ENCODE measurements at places on chromosomes 7 and 10. TPM values are rescaled to one million over a fixed set of nuclear protein-coding genes. Genes with fewer than 3 reads are reported as not detected.
A peak's percentile ranks its signal among the peaks of the same experiment; 100 is the strongest.

DNA sequence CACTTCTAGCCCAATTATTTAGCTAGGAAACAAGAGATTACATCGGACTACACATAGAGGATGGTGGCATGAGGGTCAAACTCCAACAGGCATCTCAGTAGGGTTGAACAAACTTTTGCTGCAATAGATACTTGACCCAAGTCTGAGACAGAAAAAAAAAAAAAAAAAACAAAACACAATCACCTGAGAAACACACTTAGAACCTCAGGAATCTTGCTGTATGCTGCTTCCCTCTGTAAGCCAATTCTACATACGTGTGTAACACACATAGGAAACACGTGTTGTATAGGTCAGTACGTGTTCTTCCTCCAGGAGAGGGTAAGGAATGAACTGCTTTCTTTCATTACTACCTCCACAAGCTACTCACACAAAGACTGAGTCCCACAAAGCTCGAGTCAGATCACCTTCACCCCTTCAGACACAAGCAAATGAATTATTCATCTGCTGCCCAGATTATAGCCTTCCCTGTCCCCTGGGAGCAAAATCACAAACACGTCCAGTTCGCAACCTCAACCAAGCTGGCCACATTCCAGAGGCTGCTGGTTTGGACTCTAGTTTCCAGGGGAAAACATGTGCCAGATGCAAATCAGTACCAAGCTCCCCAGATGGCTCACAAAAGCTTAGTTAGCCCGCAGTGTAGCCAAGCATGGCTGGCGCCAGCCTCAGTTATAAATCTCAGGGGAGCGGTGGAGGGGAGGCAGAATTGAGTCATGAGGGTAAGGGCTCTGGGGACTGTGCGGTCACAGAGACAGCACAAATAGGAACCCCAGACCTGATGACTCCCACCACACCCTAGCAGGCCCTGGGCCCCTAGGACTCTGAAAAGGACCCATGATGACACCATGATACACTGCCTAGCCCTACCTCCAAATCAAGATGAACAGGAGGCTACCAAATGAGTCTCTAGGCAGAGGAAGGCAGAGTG lies 15.1 kb downstream of the PSAP start:
- peak; percentile 89 for DNase-seq

GRCh38 chr10:84075226-84076046 lies 63.9 kb upstream of the GHITM start:
- peak; percentile 25 for DNase-seq

- no peak for DNase-seq
Measured at GRCh38 chr10:28135258-28135657, 136.4 kb upstream of the ODAD2 start.

DNA sequence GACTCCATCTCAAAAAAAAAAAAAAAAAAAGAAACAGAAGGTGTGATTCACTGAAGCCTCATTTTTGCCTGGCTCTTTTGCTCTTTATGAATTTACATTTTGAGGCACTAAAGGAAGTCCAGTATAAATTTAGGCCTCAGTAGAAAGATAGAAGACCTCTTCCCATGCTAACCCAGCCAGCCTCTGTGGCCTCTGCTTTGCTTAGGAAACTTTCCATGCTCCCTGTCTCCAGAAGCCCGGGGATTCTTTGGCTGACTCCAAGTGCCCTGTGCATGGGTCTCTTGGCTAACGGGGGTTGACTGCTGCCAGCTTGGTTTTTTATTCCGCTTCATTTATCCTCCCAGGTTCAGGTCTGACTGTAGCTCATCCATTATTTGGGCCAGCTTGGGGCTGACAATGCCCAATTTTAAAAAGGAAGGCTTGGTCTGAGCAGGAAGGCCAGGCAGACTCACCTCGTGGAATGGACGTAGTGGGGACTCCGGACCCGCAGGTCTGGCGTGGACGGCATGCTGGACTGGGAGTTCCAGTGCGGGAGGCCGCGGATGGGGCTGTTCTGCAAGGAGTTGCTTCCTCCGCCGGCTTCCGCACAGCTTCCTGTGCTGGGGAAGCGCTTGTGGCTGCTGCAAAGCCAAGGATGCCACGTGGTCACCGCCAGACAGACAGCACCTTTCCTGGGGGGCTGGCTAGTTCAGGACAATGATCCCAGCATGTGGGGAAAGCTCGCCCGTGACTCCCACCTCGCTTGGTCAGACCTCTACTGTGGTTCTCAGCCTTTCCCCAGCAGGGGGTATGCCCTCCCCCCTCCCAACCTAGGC lies 72.3 kb downstream of the PRPF18 start:
- peak; percentile 70 for DNase-seq

- DNase-seq = no peak
Measured at GRCh38 chr10:97207756-97208346, 22.1 kb upstream of the SLIT1 start.

- DNase-seq = no peak
Measured at GRCh38 chr7:1062296-1063294, 18.2 kb downstream of the GPR146 start.

DNA sequence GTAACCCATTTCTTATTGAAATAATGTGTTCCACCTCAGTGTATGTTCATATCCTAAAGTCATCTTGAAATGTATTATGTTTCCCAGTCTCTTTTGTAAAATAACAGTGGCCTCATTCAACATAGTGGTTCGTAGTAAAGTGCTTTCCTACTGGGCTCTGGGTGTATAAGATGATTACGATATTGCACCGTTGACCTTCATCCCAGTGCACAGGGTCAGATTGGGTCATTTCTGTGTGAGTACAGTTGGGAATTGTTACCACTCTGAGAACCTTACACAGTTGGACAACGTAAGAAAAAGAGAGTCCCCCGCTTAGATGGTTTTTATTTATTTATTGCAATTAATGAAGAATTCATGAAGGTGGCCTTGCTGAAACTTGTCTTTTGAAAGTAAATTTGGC lies 135.6 kb downstream of the CHN2 start:
- no peak for DNase-seq

DNA sequence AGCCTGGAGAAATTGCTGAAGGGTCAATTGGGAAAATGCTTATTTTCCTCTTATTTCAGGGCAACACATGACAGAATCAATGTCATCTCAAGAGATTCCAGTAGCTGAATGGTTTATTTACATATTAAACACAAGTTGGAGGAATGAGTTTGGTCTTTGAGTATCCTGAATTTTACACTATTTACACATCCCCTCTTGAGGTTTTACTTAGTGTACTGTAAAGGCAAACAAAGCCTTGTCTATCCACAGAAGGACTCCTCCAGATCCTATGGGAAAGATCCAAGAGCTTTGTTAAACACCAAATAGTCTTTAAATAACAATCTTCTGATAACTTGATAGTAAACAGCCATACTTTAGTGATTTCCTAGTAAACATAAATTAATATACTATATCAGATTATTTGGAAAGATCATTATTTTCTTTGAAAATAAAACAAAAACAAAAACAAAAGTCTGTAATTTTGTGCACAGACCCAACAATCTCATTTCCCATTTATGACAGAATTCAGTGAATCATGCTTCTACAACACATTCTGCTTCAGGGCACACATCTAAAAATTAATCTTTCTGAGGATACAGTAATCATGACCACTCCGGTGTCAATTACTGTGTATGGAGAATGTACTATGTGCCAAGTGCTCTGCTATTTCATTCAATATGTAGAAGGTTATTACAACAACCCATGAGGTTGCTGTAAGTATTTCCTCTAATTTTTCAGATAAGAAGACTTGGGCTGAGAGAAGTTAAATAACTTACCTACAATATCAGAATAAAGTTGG lies 575.0 kb upstream of the LRRTM3 start:
- no peak for DNase-seq

DNA sequence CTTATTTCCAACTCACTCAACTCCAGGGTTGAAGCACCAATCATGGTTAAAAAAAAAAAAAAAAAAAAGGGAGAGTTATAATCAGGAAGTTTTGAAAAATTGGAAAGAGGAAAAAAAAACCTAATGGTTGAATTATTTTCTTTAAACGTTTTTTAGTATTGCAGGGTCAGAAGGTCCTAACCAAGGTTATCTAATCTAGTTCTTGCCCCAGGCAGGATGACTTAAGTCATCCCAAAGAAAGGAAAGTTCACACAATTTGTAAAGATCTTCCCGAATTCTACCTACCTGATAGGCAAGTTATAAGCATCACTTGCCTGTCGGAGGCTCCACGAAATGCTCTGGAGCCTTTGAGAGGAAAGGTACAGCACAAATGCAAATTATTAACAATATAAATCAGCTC lies 208.1 kb upstream of the PLXNA4 start:
- no peak for DNase-seq

DNA sequence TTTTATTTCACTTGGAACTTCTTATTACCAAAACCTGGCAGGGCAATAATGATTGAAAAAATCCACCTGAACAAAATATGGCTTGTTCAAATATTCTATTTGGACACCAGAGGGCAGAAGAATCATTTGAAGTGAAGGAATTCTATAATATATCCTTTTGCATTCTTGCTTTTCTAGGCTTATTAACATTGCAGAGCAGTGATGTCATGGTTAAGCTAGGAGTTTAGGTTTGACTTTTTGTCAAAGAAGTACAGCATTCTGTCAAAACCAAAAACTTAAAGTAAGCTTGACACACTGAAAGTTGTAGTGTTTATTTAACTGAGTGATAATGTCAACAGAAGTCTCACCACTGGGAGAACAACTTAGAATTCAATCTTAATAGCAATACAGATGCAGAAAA lies 156.0 kb downstream of the SEMA3D start:
- DNase-seq = no peak

GRCh38 chr7:159136442-159136841 lies 8.2 kb downstream of the VIPR2 start:
- no peak for DNase-seq

DNA sequence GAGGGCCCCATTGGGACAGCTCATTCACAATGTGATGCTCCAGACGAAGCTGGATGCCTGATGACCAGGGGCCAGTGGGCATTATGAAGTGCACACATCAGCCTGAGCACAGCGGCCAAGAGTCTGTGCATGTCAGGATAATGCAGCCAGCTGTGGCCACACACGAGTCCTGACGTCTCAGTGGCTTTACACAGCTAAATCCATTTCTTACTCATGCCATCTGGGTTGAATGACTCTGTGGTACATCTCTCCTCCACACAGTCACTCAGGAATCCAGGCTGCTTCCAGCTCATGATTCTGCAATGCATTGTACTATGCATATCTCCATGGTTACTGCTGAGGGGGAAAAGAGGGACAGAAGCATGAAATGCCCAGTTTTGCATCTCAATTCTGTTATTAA lies 123.6 kb downstream of the PRLHR start:
- DNase-seq = no peak

GRCh38 chr7:130907439-130907838 lies 173.4 kb upstream of the KLF14 start:
- DNase-seq = no peak

GRCh38 chr10:77925795-77926565 lies 575 bp downstream of the DLG5 start:
- DNase-seq = peak; percentile 78

- no peak for DNase-seq
Measured at GRCh38 chr7:119999738-120000475, 273.1 kb upstream of the KCND2 start.

DNA sequence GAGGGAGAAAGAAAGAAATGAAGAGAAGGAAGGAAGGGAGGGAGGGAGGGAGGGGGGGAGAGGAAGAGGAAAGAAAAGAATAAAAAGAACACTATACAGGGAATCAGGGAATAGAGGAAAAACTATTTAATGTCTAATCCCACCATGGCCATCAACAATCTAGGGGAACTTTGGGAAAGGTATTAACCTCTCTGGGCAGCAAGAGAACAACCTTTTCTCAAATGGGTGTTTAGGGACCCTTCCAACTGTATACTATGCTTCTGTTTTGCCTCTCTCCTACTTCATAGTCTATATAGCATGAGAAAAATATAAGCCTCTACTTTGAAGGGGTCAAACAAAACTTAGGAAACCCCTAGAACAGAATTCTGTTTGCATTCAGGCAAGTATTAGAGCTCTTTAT lies 54.5 kb downstream of the CHCHD3 start:
- no peak for DNase-seq

DNA sequence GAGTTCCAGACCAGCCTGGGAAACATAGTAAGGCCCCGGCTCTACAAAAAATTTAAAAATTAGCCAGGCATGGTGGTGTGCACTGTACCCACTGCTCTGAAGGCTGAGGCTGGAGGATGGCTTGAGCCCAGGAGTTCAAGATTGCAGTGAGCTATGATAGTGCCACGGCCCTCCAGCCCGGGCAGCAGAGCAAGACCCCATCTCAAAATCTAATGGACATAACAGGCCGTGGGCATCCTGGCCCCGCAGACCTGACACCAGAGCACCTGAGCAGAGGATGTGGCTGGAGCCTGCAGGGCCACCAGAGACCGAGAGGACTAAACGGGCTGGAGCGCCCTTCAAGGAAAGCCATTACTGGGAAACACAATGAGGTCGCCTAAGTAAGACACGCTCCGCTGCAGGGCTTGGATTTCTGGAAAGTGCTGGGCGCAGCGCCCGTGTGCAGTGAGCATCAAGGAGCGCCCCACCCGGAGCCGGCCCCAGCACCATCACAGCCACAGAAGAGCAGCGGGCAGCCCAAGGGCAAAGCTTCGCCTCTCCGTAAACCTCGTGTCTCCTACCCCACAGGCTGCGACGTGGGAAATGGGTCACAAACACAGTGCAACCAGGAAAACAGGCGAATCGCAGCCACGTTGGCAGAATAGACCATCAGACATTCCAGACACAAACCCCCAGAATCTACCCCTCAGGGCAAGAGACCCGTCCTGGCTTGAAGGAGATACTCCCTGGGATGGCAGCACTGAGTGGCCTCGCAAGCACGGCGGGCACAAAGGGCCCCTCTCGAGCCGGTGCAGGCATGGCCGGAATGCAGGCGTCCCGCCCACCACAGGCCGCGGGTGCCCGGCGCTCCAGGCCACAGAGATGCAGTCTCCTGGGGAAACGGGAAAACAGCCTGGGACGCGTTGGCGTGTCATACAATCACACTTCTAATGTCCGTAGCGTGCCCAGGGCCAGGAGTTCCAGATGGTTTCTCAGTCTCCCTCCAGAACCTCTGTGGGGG lies 4.9 kb downstream of the RADIL start:
- no peak for DNase-seq

DNA sequence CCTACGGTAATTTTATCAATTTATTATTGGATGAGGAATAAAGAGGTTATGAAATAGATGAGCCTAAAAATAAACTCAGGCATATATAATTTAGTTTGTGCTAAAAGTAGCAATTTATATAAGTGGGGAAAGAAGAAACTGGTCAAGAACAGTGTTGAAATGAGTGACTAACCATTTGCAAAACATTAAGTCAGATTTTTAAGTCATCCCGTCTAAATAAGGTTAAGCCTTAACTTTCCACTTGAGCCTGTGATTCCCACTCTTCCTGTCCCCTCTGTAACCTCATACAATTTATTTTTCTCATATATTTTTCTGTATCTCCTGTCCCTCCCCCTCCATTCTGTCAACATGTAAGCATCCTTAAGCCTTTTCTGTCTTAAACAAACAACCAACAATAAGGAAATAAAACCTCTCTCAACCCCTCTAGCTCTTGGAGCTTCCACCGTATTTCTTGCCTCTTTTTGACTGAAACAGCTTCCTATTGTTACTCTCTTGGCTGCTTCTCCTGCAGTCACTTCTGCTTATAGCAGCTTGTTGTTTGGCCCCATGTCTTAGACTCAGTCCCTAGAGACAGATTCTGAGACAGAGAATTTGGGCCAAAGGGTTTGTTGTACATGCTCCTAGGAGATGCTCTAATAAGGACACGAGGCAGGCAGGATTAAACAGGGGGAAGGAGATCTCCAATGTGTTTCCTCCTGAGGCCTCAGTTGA lies 109.7 kb downstream of the GNAI1 start:
- no peak for DNase-seq

OR13A1 gene
- not detected for total RNA-seq

PNLIPRP3 gene
- total RNA-seq = not detected

PFKFB3 gene
- total RNA-seq = 132 TPM

TSPAN33 gene
- total RNA-seq = 15.0 TPM

PKD2L1 gene
- total RNA-seq = not detected

YWHAG gene
- total RNA-seq = 398 TPM

TMEM176B gene
- total RNA-seq = 15.9 TPM

INTS1 gene
- total RNA-seq = 73.7 TPM

Measured in psoas muscle (tissue), 8 donors.